ENCODE measurements at places on chromosomes 12 and 14. TPM values are rescaled to one million over a fixed set of nuclear protein-coding genes. Genes with fewer than 3 reads are reported as not detected.

GRCh38 chr12:11564984-11565651 lies 84.4 kb upstream of the ETV6 start:
- no peak for DNase-seq

The OLR1 gene
- polyA plus RNA-seq: 11.5 TPM

The MYF6 gene
- polyA plus RNA-seq: not detected

The GARIN6 gene
- not detected for polyA plus RNA-seq

The TIGAR gene
- polyA plus RNA-seq: 3.6 TPM

The SLC38A4 gene
- polyA plus RNA-seq: 7.4 TPM

- no peak for DNase-seq
Measured at GRCh38 chr14:55354500-55354899, 57.1 kb downstream of the ATG14 start.

DNA sequence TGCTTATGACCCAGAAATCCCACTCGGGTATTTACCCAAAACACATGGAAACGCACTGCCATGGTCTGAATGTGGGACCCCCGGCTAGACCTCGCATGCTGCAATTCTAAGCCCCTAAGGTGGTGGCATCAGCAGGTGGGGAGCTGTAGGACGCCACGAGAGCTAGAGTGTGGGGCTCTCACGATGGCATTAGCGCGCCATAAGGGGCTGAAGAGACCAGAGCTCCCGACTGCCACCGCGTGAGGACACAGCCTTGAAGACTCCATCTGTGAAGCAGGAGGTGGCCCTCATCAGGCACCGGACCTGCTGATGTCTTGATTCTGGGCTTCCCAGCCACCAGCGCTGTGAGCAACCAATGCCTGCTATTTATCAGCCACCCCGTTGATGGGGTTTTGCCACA lies 40.3 kb downstream of the RIMBP2 start:
- DNase-seq: no peak

The HAL gene
- polyA plus RNA-seq: not detected

The EPYC gene
- not detected for polyA plus RNA-seq

- no peak for DNase-seq
Measured at GRCh38 chr12:32379667-32380066, 19.7 kb upstream of the FGD4 start.

The TBC1D30 gene
- 4.2 TPM for polyA plus RNA-seq

DNA sequence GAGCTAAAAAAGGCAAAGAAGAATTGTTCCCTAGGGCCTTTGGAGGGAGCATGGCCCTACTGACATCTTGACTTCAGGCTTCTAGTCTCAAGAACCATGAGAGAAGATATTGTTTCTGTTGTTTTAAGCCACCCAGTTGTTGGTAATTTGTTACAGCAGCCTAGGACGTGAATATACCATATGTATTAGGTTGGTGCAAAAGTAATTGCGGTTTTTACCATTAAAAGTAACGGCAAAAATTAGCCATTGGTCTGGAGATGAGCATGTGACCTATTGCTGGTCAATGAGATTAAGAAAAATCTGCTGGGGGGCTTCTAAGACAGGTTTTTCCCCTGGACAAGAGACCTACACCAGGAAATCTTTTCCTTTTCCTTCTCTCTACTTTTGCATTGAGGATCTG lies 9.8 kb upstream of the HRK start:
- no peak for DNase-seq

GRCh38 chr12:81573228-81573627 lies 185.9 kb downstream of the PPFIA2 start:
- DNase-seq: no peak

The PLBD1 gene
- polyA plus RNA-seq: 28.4 TPM

GRCh38 chr12:90078344-90078743 lies 369.7 kb upstream of the ATP2B1 start:
- DNase-seq: no peak

The PRIMA1 gene
- polyA plus RNA-seq: 1.0 TPM

- no peak for DNase-seq
Measured at GRCh38 chr14:43525658-43526057, 981.4 kb downstream of the FSCB start.

GRCh38 chr14:105498430-105499255 lies 7.6 kb downstream of the TEDC1 start:
- no peak for DNase-seq

DNA sequence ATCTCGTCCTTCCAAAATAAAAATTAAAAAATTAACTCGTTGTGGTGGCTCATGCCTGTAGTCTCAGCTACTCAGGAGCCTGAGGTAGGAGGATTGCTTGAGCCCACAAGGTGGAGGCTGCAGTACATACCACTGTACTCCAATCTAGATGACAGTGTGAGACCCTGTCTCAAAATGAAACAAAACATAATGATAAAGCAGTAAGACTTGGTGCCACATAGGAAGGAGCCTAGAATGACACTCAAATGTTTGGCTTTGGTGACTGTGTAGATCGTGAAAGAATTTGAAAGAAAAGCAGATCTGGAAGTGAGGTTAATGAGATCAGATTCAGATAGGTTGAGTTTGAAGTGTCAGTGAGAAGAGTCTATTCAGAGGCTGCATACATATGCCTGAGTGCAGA lies 150.1 kb upstream of the ATP2B1 start:
- no peak for DNase-seq

- no peak for DNase-seq
Measured at GRCh38 chr12:107287436-107288413, 194.4 kb upstream of the CRY1 start.

- no peak for DNase-seq
Measured at GRCh38 chr12:117494833-117495655, 133.6 kb upstream of the NOS1 start.

- DNase-seq: no peak
Measured at GRCh38 chr12:50112456-50113218, 601 bp downstream of the COX14 start.

- DNase-seq: no peak
Measured at GRCh38 chr12:56018356-56018755, 2.5 kb upstream of the IKZF4 start.

DNA sequence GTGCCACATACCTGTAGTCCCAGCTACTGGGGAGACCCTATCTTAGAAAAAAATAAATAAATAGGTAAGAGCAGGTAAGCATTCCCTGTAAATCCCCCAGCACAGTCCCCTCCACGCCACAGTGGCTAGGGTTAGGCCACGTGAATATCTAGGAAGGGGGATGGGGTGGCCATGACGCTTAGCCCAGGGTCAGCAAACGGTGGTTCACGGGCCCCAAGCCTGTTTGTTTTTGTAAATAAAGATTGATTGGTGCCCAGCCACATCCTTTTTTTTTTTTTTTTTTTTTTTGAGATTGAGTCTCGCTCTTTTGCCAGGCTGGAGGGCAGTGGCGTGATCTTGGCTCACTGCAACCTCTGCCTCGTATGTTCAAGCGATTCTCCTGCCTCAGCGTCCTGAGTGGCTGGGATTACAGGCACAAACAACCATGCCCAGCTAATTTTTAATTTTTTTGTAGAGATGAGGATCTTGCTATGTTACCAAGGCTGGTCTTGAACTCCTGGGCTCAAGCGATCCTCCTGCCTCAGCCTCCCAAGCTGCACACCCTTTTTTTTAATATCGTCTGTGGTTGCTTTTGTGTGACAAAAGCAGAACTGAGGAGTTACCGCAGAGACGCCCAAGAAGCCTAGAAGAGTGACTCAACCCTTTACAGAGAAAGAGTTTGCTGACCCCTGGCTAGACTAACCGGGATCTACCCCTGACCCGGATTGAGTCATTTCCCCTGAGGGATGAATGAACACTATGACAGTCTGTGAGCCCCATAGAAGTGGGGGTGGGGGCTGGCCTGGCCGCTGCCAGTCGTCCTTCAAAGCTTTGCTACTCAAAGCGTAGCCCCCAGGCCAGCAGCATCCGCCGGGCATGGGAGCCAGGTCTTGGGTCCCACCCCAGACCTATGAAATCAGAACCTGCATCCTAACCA lies 113.7 kb upstream of the NCOR2 start:
- DNase-seq: peak; percentile 78

- DNase-seq: no peak
Measured at GRCh38 chr14:93732524-93732923, 55.8 kb downstream of the PRIMA1 start.

GRCh38 chr12:132545164-132545953 lies 55.4 kb downstream of the FBRSL1 start:
- no peak for DNase-seq

The GNB3 gene
- polyA plus RNA-seq: 1.4 TPM

The NR2C1 gene
- 26.6 TPM for polyA plus RNA-seq

DNA sequence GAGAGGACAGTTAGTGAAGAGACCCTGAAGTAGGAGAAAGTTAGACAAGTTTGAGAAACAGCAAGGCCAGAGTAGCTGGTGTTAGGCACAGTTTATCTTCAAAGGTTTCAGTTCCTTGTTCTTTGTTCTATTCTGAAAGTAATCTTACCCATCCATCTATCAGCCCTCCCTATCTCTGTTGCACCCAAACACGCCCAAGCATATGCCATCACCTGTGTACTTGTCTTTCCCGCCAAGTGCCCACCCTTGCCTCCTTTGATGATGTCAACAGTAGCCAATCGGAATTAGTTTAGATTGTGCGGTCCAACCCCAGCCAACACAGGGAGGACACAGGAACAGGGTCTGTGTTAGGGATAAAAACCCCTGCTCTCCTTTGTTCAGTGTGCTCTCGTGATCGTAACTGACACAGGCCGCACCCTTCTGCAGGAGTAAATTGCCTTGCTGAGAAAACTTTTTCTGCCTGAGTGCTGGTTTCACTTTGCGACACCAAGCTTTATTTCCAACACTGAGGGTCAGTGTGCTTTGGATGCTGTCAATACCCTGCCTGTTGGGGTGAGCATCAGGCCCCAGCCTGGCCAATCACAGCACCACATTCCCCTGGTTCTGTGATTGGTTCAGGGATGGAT lies 4.7 kb upstream of the TMEM229B start:
- no peak for DNase-seq

DNA sequence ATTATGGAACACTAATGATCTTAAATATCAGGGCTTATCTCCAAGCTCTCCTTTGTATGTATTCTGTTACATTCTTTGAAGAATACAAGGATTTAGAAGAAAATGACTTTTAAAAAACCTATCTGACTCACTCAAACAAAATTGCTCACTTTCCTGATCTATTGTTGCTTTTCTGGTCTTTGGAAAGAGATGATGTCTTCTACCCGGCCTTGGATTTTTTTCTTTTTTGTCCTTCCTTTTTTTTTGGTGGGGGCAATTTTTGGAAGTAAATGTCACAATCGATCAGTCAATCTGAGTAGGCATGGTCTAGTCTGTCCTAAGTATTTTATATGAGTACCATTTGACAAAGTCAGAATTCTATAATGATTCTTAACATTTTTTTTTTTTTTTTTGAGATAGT lies 10.5 kb upstream of the CALM1 start:
- no peak for DNase-seq

- DNase-seq: no peak
Measured at GRCh38 chr14:60245380-60246177, 3.4 kb upstream of the PPM1A start.

DNA sequence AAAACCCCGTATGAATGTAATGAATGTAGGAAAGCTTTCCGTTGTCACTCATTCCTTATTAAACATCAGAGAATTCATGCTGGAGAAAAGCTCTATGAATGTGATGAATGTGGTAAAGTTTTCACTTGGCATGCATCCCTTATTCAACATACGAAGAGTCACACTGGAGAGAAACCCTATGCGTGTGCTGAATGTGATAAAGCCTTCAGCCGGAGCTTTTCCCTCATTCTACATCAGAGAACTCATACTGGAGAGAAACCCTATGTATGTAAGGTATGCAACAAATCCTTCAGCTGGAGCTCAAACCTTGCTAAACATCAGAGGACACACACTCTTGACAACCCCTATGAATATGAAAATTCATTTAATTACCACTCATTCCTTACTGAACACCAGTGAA lies 23.8 kb downstream of the ZNF891 start:
- no peak for DNase-seq

The B4GALNT3 gene
- polyA plus RNA-seq: 11.3 TPM

GRCh38 chr12:105315726-105316125 lies 14.8 kb upstream of the C12orf75 start:
- no peak for DNase-seq

DNA sequence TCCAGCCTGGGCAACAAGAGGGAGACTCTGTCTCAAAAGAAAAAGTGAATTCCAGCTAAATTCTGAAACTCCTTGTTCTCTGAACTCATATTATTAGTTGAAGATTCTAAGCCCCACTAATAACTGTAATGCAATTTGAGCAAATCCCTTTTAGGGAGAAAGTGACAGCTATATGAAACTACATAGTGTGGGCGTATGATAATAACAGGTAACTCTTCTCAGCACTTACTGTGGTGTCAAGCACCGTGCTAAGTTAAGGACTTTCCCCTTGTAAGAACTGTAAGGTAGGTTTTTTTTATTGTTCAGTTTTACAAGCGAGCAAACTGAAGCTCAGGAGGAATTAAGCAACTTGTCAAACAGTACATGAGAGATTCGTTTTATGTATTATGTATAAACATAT lies 5.4 kb downstream of the ANKRD13A start:
- no peak for DNase-seq

The ARHGEF25 gene
- 10.9 TPM for polyA plus RNA-seq

DNA sequence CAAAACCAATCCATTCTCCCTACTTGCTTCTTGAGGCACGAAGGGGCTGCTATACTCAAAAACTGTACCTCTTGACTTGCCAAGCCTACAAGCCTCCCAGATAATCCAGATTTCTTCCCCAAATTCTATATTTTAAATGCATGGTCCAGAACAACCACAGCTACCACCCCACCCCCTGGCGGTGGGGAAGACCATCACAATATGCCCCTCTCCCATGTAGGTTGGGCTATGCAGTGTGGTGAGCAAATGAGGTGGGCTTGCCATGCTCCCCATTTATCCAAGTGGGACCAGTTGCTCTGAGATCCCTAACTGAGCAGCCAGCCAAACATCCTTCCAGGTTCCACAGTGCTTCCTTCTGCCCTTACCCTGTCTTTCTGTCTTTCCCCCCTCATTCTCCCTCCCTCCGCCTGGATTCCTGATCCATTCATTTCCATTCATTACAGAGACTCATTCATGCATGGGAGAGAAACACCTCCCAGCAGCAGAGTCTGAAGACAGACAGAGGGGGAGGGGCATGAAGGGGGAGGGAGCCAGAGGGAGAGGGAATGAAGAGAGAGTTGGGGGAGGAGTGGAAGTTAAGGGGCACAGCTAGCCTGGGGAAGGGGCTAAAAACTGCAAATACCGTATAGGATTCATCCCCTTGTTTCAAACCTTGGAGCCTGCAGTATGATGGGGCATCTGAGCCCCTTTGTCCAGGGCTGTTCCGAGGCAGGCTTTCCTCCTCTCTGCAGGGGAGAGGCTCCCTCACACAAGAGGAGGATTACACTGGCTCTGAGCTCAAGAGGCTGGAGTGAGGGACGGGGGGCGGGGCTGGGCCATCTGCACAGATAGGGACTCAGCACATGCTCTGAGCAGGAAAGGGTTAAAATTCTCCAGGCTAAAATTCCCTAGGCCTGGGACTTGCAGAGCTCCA lies 4.4 kb downstream of the ZNF219 start:
- DNase-seq: peak; percentile 95
